ENCODE measurements at places on chromosomes 13 and 19. TPM values are rescaled to one million over a fixed set of nuclear protein-coding genes. Genes with fewer than 3 reads are reported as not detected.

PTGIR gene
- total RNA-seq: not detected

TEKTIP1 gene
- total RNA-seq: 2.0 TPM

TMEM238 gene
- total RNA-seq: 0.71 TPM

PCDH20 gene
- 0.18 TPM for total RNA-seq

PEX11G gene
- 3.4 TPM for total RNA-seq

NLRP7 gene
- total RNA-seq: not detected

CBLC gene
- total RNA-seq: not detected

KIR2DL3 gene
- total RNA-seq: not detected

GRCh38 chr19:41531438-41532311 is 44.3 kb upstream of the CEACAM21 start:
- no peak overlapping the region for H3K27ac ChIP-seq
- no peaks in the 10 kb centered on the region for H3K36me3 ChIP-seq
- H3K4me1 ChIP-seq: peaks cover 6% of the 10 kb centered on the region
- H3K27me3 ChIP-seq: peaks cover 72% of the 10 kb centered on the region
- DNase-seq: no peak

DNA sequence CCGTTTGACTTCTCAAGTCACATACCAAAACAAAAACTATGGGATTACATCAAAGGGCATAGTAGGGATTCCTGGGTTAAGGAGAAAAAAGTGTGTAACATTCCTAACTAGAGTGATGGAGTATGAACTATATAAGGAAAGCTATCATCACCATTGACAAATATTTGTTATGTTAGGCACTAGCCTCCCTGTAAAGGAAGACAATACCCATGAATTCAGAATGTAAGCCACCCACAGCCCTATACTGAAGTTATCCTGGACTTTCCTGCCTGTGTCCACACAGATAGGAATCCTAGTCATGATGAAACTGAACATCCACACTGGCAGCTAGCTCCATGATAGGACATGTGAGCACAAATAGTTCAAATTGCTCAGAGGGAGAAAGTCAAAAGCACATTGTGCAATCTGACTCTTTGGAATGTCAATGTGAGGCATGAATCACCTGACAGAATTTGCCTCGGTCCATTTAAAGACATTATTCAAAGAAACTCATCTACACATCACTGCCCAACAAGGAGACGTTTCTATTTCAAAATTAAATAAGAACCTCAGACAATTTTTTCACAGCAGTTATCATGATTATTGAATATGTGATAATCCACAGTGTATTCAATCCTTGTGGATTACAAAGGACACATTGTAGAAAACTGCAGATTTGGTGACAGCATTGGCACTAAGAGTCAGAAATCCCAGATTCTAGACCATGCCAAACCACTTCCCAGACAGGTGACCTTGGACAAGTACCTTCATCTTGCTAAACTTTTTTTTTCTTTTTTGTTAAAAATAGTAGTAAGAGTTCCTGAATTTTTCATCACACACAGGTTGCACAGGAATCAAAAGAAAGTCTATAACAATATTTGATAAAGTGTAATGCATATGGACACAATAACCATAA is 529.3 kb downstream of the IRS2 start:
- H3K27me3 ChIP-seq: no peaks in the 10 kb centered on the region
- peaks cover 17% of the 10 kb centered on the region for H3K4me1 ChIP-seq
- peak overlapping the region; percentile 23 for H3K27ac ChIP-seq
- H3K36me3 ChIP-seq: peaks cover 3% of the 10 kb centered on the region

DNA sequence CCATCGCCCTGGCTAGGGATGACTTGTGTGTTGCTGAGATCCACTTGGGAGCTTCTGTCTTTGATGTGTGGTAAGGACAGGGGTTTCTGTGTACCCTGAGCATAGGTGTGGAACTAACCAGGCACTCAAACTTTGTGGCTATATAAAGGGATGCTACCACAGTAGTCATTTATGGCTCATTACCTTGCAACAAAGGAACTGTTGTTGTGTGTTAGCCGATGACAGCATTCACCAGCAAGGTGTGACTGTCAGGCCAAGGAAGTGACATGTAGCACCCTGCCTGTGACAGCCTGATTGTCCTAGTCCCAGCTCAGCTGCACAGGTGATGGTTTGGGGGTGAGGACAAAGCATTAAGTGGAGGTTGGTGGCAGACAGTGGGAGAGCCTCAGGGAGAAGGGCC is 73.6 kb downstream of the COG3 start:
- H3K27me3 ChIP-seq: no peaks in the 10 kb centered on the region
- H3K36me3 ChIP-seq: peaks cover 10% of the 10 kb centered on the region
- no peak overlapping the region for H3K4me3 ChIP-seq
- no peak for DNase-seq
- H3K27ac ChIP-seq: no peak overlapping the region
- H3K4me1 ChIP-seq: peaks cover 2% of the 10 kb centered on the region

GRCh38 chr19:13260883-13261653 is 110.9 kb downstream of the IER2 start:
- no peaks in the 10 kb centered on the region for H3K36me3 ChIP-seq
- H3K4me3 ChIP-seq: no peak overlapping the region
- H3K27me3 ChIP-seq: peaks cover 35% of the 10 kb centered on the region
- H3K27ac ChIP-seq: no peak overlapping the region

DNA sequence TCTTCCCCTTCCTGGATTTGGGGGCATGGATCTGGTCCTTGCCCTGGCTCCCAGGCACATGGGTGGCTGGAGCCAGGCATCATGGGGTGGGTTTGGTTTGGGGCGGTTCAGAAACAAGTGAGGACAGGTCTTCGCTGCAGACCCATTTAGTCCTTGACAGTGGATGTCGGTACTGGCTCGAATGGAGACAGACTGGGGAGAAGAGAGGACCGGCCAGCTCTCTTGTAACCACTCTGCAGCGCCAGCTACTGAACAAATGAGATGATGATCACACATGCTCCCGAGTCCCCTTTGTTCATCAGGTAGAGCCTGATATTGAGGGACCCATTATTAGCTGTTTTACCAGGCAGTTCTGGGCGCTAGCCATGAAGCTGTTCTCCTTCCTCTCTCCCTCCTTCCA is 64.5 kb downstream of the CHST8 start:
- no peak overlapping the region for H3K27ac ChIP-seq
- no peak overlapping the region for H3K4me3 ChIP-seq
- no peak for DNase-seq
- H3K27me3 ChIP-seq: peaks cover 52% of the 10 kb centered on the region

DNA sequence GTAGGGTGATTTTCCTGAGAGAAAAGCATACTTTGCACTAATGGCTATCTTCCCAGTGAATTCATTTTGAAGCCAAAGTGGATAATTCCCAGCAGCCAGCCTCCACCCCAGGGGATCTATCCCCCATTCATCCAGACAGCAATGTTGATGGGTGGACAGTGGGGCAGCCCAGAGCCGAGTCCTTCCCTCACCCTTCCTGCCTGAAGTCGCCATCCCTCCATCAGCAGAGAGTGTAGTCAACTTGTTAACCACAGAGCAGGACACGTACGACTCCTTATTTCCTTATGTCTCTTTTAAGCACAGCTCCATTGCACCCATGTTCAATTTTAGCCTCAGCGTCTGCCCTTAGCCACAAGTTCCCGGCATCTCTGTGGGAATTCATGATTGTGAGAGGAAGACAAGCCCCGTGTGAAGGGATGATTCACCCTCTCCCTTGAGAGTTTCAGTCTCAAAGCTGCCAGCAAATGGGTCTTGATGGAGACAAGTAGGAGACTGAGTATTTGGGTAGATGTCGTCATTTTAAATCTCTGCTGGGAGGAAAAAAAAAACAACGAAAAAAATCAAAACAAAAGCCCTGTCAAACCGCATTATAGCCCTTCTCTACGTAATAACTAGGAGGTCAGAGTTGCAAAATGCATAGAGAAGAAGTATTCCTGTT is 58.3 kb upstream of the MEDAG start:
- H3K4me3 ChIP-seq: no peak overlapping the region
- H3K27ac ChIP-seq: no peak overlapping the region
- DNase-seq: no peak
- peaks cover 18% of the 10 kb centered on the region for H3K4me1 ChIP-seq
- no peaks in the 10 kb centered on the region for H3K27me3 ChIP-seq
- H3K36me3 ChIP-seq: no peaks in the 10 kb centered on the region

GRCh38 chr13:44407891-44408290 is 34.3 kb downstream of the SERP2 start:
- H3K4me3 ChIP-seq: no peak overlapping the region
- no peak for DNase-seq
- H3K4me1 ChIP-seq: peaks cover 42% of the 10 kb centered on the region
- no peaks in the 10 kb centered on the region for H3K36me3 ChIP-seq

DNA sequence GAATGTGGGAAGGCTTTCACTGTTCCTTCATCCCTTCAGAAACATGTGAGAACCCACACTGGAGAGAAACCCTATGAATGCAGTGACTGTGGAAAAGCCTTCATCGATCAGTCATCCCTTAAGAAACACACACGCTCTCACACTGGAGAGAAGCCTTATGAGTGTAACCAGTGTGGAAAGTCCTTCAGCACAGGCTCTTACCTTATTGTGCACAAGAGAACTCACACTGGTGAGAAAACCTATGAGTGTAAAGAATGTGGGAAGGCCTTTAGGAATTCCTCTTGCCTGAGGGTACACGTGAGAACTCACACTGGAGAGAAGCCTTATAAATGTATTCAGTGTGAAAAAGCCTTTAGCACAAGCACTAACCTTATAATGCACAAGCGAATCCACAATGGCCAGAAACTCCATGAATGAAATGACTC is 18.6 kb downstream of the ZNF177 start:
- H3K4me1 ChIP-seq: no peaks in the 10 kb centered on the region
- H3K4me3 ChIP-seq: no peak overlapping the region
- no peaks in the 10 kb centered on the region for H3K27me3 ChIP-seq
- no peak for DNase-seq
- H3K36me3 ChIP-seq: peaks cover 86% of the 10 kb centered on the region

DNA sequence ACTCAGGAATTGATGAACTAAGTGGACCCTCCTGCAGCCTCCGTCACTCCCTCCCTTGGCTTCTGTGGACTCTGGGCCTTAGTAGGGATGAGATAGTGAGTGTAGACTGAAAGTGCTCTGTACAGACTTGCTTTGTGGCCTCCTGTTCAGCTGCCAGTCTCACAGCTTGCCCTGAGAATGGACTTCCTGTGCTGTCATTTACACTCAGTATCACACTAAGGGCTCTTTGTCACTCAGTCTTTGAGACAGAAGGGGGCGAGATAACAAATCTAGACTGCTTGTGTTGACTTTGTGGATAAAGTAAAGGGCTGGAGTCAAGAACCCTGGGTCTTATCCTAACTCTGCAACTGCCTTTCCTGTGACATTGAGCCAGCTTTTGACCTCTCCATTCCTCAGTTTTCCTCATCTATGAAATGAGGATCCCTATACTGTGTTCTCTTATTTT is 21.0 kb upstream of the SPRY2 start:
- peaks cover 3% of the 10 kb centered on the region for H3K36me3 ChIP-seq
- H3K27ac ChIP-seq: peak overlapping the region; percentile 40
- DNase-seq: peak; percentile 19

DNA sequence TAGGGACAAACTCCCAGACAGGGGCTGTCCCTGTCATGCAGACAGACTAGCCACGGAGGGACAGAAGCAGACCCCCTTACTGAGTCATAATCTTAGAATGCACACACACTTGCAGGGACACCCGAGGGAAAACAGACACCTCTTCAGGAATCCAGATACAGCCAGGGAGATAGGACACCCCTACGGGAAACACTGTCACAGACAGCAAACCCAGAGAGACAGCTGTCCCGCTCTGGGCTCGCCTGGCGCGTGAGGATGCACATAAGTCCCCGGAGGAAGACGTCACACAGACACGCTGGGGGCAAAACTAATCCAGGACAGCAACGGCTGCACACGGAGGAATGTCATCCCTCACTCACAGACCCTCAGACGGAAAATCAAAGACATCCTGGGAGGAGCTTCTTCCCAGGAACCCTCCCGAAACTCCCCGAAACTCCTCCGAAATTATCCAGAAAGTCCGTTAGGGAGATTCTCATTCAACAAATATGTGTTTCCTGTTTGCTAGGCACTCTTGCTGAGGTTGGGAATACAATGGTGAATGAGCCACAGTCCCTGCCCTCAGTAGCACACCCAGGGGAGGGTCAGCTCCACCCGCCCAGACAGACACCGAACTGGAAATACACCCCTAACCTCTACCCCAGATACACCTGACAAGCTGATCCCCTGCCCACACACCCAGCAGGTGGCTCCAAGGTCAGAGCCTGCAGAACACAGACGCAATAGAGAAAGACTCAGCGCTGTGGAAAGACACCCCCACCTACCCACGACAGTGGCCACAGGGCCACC is 15.2 kb upstream of the TOMM40 start:
- H3K4me3 ChIP-seq: no peak overlapping the region
- DNase-seq: no peak
- no peak overlapping the region for H3K27ac ChIP-seq
- H3K4me1 ChIP-seq: no peaks in the 10 kb centered on the region
- H3K27me3 ChIP-seq: no peaks in the 10 kb centered on the region

GRCh38 chr19:35217649-35217990 is 10.9 kb downstream of the FAM187B start:
- H3K4me1 ChIP-seq: no peaks in the 10 kb centered on the region
- DNase-seq: no peak
- no peaks in the 10 kb centered on the region for H3K36me3 ChIP-seq
- no peak overlapping the region for H3K27ac ChIP-seq
- peaks cover 2% of the 10 kb centered on the region for H3K27me3 ChIP-seq

- no peaks in the 10 kb centered on the region for H3K27me3 ChIP-seq
- H3K4me1 ChIP-seq: no peaks in the 10 kb centered on the region
- H3K4me3 ChIP-seq: no peak overlapping the region
- H3K36me3 ChIP-seq: no peaks in the 10 kb centered on the region
Observed at GRCh38 chr13:36601186-36601585, 72.6 kb upstream of the SERTM1 start.

DNA sequence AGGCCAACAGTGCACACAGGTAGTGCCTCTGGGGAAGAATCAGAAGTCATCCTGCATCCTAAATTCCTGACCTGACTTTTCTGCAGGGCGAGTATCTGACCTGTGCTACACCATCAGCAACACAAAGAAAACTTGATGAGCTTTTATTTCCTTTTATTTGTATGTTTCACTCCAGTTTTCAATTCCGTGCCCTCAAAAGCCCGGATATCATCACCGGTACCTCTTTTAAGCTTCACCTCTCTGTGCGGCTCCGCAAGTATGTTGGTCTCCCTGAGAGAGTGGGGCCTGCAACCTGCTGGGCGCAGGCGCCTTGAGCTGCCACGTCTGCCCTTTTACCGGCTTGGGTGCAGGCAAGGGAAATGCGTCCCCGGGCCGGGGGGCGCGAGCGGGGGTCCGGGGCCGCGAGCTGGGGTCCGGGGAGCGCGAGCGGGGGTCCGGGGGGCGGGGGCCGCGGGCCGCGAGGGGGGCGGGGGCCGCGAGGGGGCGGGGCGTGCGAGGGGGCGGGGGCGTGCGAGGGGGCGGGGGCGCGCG is 4.3 kb upstream of the DUXA start:
- peak overlapping the region; percentile 11 for H3K4me3 ChIP-seq
- peaks cover 4% of the 10 kb centered on the region for H3K4me1 ChIP-seq
- H3K27me3 ChIP-seq: peaks cover 22% of the 10 kb centered on the region
- no peak for DNase-seq
- no peak overlapping the region for H3K27ac ChIP-seq

GRCh38 chr19:16942583-16942982 is 53.8 kb downstream of the F2RL3 start:
- H3K4me1 ChIP-seq: no peaks in the 10 kb centered on the region

GRCh38 chr19:48023518-48023917 is 20.4 kb downstream of the CABP5 start:
- H3K27me3 ChIP-seq: peaks cover 68% of the 10 kb centered on the region
- no peak for DNase-seq
- H3K27ac ChIP-seq: no peak overlapping the region
- no peaks in the 10 kb centered on the region for H3K36me3 ChIP-seq
- H3K4me1 ChIP-seq: no peaks in the 10 kb centered on the region

All from neural crest cell (in vitro differentiated cells).